Stimulated activated naive CD4-positive, alpha-beta T cell treated with Interleukin-2 at 50 U/mL for 16 hours (primary cell): ENCODE measurements at places on chromosomes 3 and 15.

DNA sequence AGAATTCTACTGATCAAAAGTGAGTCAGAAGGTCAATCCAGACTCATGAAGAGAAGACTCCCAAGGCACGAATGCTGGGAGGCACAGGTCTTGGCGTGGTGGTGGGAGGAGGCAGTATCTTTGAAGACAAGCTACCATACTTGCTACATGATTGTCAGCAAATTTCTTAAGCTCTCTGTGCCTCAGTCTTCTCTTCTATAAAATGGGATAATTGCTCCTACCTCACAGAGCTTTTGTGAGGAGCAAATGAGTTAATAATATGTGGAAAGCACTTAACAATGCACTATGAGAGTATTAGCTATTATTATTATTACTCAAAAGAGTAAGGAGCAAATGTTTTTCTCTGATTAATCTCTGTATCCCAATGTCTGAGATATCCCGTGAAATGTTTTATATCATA lies 36.2 kb downstream of the EHD4 start:
- no peak for DNase-seq

GRCh38 chr3:188151438-188151837 lies 2.5 kb upstream of the LPP start:
- DNase-seq = no peak

- DNase-seq = no peak
Measured at GRCh38 chr3:187667526-187667925, 2.7 kb downstream of the SST start.

- DNase-seq = no peak
Measured at GRCh38 chr3:190676481-190676880, 162.6 kb downstream of the IL1RAP start.

- no peak for DNase-seq
Measured at GRCh38 chr3:5888851-5889250, 701.3 kb downstream of the EDEM1 start.
